Naive thymus-derived CD4-positive, alpha-beta T cell (primary cell): ENCODE measurements at places on chromosomes 6 and 20. TPM values are rescaled to one million over a fixed set of nuclear protein-coding genes. Genes with fewer than 3 reads are reported as not detected.

GRCh38 chr6:158356586-158357546 lies 44.6 kb downstream of the TULP4 start:
- no peak for DNase-seq

GRCh38 chr6:52157301-52157941 lies 28.8 kb upstream of the IL17A start:
- DNase-seq, result no peak

DNA sequence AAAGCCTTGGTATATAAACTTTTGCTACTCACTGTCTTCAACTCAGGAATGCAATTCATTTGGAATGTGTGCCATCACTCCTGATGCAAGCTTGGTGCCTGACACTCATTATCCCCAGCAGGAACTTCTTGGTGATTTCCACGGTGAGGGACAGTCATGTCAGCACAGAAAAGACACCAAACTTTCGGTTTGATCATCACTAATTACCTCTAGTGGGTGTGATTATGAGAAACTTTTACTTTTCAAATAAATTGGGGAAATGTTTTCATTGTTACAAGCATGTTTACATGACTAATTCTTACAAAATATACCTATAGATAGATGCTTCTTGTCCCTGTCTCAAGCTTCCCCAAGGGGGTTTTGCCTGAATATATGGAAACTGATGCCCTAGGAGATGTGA lies 40.9 kb downstream of the RPP40 start:
- DNase-seq, result no peak

The MAN1A1 gene
- polyA plus RNA-seq, result 7.1 TPM

The GTSF1L gene
- polyA plus RNA-seq, result not detected

DNA sequence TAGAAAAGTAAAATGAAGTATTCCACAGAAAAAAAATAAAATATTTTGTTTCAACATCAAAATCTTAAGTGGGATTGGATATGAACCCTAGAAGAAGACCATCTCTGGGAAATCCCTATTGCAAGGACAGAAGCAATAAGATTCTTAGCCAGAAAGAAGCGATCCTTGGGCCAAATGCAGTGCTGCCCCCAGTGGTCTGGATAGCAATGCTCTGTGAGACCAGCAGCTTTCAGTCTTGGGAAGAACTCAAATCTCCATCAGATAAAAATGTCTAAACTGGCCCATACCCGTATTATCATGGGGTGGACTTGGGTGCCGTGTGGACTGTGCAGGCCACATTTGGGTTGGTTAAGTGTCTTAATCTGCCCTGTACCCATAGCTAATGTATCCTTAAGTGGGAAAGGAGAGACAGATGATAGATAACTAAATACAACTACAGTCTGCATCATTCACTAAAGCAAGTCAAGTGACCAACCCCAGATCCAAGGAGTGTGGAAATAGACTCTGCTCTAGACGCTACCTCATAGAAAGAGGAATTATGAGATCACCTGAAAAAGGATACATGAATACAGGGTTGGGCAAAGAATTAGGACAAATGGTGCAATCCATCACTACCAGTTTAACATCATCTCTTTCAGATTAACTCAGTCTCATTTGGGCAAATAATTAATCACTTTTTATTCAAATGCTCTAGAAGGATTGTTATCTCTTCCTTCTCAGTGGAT lies 38.9 kb upstream of the SNAP25 start:
- DNase-seq, result no peak

GRCh38 chr6:106927531-106928398 lies 46.8 kb downstream of the CD24 start:
- no peak for DNase-seq

GRCh38 chr6:95866732-95867131 lies 149.0 kb upstream of the FUT9 start:
- no peak for DNase-seq

The SLC17A1 gene
- polyA plus RNA-seq, result not detected

- no peak for DNase-seq
Observed at GRCh38 chr6:39118921-39119320, 3.9 kb upstream of the SAYSD1 start.

The BHLHE23 gene
- not detected for polyA plus RNA-seq

DNA sequence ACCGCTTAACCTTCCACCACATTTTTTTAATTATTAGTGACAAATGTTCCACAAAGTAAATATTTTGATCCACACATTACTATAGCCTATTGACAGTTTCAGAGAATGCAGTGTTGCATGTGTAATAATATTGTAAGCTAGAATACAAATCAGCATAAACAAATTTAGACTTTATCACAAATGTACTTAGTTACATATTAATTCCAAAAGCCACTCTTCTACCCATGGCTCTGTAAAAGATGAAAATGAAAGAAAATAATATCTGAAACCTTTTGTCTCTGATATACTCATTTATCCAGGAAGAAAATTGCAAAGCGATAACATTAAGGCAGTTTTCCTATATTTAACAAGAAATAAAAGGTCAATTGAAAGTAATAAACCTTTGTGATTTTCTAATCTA lies 954.0 kb upstream of the MAN1A1 start:
- no peak for DNase-seq

DNA sequence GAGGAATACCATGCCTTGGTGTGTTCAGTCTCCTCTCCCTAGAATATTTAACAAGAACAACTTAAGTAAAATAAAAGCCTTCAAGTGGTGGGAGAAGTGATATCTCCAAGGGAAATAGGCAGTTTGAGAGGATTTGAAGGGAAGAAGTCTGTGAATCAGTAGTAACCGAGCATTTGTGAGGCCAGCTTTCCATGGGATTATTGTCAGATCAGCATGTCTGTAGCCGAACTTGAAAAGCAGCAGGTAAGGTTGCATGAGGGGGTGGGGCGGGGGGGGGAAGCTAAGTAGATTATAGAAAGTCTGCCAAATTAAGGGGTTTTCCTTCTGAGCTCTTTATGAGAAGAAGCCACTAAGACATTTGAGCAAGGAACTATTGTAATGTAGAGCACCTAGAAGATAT lies 92.6 kb downstream of the GRIK2 start:
- DNase-seq, result no peak

DNA sequence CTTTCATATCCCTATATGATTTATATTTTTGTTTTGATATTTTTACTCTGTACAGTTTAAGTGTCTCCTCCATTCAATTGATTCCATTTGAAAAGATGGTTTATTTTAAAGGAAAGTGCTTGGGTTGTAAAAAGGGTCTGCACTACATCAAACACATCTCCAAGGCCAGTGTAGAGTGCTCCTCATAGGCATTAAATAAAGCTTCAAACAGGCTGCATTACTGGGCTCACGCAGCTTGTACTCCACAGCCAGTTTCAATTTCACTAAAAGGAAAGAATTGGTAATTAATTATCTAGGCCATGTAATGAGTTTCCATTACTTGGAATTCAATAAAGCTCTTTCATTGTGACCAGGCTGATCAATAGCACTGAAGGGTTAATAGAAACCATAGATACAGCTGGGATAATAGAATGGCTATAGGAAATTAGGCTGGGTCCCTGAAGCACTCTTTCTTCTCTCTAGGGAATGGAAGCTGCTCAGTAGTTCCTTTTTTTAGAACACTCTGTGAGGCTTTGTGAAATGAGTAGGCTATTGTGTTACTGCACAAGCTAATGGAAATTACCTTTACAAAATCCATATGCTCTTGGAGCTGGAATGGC lies 442.2 kb downstream of the RNF144B start:
- no peak for DNase-seq

The IL17A gene
- not detected for polyA plus RNA-seq

The LGSN gene
- 0.21 TPM for polyA plus RNA-seq

- no peak for DNase-seq
Observed at GRCh38 chr6:143015300-143015706, 45.4 kb upstream of the AIG1 start.

The CLDN20 gene
- polyA plus RNA-seq, result not detected

The HLA-DQB1 gene
- polyA plus RNA-seq, result 1.4 TPM

- DNase-seq, result peak; percentile 27
Observed at GRCh38 chr6:11538052-11538818, 686 bp downstream of the TMEM170B start.

GRCh38 chr20:645318-646106 lies 7.5 kb downstream of the SRXN1 start:
- peak; percentile 49 for DNase-seq

DNA sequence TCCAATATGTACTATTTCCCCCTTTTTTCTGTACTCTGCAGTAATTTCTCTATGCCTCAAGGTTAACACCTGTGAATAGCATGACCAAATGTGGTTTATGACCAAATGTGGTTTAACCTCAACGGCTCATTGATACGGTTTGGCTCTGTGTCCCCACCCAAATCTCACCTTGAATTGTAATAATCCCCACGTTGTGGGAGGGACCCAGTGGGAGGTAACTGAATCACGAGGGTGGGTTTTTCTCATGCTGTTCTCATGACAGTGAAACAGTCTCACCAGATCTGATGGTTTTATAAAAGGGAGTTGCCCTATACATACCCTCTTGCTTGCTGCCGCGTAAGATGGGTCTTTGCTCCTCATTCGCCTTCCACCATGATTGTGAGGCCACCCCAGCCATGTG lies 18.7 kb downstream of the DEK start:
- DNase-seq, result no peak

The PDE7B gene
- 0.83 TPM for polyA plus RNA-seq

DNA sequence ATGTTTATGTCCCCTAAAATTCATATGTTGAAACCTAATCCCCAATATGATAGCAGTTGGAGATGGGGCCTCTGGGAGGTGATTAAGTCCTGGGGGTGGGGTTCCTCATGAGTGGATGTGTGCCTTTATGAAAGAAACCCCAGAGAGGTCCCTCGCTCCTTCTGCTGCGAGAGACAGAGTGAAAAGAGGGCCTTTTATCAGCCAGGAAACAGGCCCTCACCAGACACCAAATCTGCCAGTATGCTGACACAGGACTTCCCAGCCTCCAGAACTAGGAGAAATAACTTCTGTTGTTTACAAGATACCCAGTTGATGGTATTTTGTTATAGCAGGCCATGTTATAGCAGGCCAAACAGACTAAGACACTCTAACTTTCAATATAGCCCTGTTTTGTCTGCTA lies 100.9 kb upstream of the NFATC2 start:
- DNase-seq, result no peak

- no peak for DNase-seq
Observed at GRCh38 chr6:11040134-11040533, 4.0 kb downstream of the ELOVL2 start.

DNA sequence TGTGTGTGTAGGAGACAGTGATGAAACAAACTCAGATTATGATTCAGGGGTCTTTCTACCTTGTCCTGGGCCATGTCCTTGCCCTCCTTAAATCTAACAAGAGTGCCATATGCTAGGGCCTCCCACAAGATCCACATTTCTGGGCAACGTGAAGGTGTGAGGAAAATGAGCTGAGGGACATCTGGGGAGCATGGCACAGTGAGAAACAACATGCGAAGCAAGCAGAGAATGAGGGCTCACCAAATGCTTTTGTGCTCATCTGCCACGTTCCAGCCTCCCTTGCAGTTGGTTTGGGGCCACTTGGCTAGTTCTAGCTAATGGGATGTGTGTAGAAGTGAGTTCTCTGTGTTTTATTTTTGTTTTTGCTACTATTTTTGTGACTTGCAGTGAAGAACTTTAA lies 21.4 kb upstream of the RNF182 start:
- no peak for DNase-seq

DNA sequence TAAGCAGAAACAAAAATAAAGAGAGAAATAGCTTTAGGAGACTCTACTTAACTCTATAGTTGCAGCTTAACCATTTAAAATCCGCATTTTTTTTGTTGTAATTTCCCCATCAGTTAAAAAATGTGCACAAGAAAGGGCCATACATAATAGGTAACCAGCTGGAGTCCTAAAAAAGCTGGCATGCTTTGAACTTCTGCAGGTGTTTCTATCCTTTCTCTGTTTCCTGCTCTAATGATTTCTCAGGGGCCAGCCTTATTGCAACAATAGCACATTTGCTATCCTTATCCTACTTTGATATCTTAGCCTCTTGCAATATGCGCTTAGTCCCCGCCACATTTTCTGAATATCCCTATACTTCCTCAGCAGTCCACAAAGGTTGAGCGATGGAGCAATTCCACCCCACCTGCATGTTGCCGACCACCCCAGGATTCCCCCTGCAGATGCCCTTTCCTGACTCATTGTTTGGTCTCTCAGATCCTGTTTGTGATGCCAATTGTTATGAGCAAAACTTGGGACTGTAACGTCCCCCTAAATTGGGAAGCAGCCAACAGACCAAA lies 48.5 kb downstream of the TRIM27 start:
- DNase-seq, result no peak

The CHRNA4 gene
- polyA plus RNA-seq, result not detected

The ABHD16B gene
- polyA plus RNA-seq, result 1.1 TPM

GRCh38 chr20:60697252-60697651 lies 554.8 kb upstream of the CDH4 start:
- no peak for DNase-seq

The KIFC1 gene
- 0.92 TPM for polyA plus RNA-seq

DNA sequence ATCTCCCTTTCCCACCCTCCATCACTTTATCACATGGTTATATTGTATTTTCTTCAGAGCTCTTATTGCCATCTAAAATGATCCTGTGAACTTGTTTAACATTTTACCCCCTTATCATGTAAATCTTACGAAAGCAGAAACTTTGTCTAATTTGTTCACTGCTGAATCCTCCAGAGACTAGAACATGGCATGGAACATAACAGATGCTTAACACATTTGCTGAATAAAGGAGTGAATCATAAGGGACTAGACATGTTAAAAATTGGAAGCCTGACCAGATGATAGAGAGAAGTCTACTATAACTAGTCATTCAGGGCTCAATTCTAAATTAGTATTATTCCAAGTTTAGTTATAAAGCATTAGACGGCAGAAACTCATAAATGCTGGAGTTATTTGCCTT lies 73.3 kb downstream of the MAN1A1 start:
- no peak for DNase-seq

DNA sequence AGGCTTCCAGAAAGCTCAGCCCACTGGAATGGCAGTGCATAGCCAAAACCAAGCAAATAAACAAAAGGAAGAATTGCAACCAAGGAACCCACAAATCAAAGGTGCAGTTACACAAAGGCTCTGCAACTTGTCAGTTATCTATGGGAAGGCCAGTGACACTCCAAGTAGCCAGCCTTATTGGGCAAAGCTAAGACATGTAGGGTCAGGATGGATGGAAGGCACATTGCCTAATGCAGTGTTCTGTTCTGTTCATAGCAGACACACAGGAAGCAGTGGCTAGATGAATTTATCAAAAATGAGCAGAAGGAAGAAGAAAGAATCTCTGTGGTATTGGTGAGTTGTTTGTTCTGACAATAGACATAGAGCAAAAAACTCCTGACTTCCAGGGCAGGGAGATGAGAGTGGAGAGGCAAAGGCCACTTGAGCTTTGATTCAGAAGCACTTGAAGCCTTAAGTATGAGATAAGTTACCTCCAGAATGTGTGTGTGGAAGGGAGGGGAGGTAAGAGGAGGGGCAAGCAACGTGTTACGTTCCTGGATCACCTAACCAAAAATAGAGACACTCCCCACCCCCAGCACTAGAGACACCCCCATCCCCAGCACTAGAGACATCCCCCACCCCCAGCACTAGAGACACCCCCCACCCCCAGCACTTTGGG lies 57.9 kb upstream of the AKAP12 start:
- no peak for DNase-seq

GRCh38 chr6:122984393-122984792 lies 11.6 kb upstream of the CLVS2 start:
- no peak for DNase-seq
